Left cardiac atrium (tissue), 4 donors: ENCODE measurements at places on chromosomes 1 and 21.

- DNase-seq, result no peak
Observed at GRCh38 chr1:48777219-48777895, 666 bp upstream of the BEND5 start.

DNA sequence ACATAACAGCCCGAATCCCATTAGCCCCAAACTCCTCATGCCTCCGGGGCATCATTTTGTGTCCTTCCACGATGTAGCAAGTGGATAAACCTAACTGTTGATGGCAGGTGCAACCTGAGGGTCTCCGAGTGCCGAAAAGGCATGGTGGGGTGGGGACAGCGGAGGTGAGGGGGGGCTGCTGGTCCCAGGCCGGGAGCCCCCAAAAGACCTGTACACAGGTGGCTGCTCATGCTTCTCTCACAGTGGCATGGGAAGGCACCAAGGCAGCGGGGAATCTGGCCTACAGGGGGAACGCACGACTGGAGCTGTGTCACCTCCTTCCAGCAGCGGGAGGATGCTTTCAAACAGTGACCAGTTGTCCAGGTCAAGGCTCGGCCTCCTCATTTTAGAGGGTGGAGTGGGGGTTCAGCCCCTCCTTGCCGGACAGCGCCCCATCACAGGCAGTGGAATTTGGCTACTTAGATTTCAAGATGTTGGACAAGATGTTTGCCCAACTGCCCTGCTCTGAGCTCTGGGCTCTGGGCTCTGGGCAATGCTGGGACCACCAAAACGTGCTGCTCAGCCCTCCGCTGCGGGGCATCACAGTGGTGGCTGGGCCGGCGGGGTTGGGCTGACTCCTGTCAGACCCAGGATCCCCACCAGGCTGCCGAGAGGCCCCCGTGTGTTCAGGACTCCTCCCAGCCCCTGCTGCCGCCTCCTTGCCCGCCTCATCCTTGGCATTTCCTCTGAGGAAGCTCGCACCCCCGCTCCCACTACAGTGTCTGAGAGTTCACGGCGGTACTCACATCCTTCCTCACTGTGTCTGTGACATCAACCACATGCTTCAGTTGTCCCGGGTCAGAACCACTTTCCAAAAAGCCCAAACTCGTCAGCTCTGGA is 7.6 kb downstream of the DNMT3L start:
- no peak for DNase-seq

- no peak for DNase-seq
Observed at GRCh38 chr1:12069623-12070244, 6.6 kb downstream of the TNFRSF8 start.

DNA sequence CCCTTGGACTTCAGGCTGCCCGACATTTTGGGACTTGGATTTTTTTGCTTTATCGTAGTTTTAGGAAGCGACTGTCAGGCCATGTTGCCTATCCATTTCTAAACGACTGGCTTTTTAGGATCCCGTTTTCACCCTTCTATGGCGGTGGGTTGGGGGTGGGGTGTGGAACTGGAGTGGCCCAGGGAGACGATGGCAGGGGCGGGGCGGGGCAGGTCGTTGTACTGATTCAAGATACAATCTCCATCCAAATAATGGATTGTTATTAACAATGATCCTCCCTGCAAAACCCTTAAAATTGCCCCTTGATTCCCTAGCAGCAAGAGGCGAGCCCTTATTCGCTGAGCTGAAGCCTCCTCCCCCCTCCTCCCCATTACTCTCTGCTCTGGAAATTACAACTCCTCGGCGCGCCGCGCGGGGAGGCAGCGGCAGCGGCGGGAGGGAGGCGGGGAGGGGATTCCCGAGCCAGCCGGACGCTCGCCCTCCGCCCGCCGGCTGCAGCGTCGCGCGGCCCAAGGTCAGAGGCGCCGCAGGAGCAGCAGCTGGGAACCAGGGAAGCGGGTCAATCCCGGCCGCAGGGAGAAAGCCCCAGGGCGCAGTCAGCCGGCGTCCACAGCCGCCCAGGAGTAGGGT is at the start of gene TRIM67:
TSS of gene TRIM67 (plus strand) at position 392 of the 630 bp plus-strand sequence. CDS start 912 bp downstream, outside the sequence.
- no peak for DNase-seq

DNA sequence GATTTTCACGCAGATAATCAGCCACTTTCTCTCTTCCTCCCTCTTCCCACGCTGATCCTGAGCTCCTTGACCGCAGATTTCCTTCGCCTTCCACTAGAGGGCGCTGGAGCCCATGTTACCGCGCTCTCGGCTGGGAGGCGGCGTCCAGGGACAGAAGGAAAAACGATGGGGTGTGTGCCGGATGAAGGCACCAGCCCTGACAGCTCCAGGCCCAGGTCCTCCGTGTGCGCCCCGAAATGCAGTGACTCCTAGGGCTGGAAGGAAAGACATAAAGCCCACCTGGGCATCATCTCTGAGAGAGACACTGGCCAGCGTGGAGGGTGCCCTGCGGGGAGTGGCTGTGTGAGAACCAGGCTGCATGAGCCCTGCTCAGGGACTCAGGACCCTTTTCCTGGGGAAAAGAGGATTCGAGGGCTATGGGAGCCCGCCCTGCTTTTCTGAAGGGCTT is 44.9 kb upstream of the CYP2J2 start:
- peak; percentile 71 for DNase-seq

- DNase-seq, result peak; percentile 8
Observed at GRCh38 chr1:2857521-2857920, 56.0 kb upstream of the TTC34 start.
